ENCODE measurements at places on chromosomes 3 and 15.
A peak's percentile ranks its signal among the peaks of the same experiment; 100 is the strongest.

- DNase-seq, result no peak
These were observed 125.0 kb downstream of the RAP2B start for GRCh38 chr3:153287017-153287416.

DNA sequence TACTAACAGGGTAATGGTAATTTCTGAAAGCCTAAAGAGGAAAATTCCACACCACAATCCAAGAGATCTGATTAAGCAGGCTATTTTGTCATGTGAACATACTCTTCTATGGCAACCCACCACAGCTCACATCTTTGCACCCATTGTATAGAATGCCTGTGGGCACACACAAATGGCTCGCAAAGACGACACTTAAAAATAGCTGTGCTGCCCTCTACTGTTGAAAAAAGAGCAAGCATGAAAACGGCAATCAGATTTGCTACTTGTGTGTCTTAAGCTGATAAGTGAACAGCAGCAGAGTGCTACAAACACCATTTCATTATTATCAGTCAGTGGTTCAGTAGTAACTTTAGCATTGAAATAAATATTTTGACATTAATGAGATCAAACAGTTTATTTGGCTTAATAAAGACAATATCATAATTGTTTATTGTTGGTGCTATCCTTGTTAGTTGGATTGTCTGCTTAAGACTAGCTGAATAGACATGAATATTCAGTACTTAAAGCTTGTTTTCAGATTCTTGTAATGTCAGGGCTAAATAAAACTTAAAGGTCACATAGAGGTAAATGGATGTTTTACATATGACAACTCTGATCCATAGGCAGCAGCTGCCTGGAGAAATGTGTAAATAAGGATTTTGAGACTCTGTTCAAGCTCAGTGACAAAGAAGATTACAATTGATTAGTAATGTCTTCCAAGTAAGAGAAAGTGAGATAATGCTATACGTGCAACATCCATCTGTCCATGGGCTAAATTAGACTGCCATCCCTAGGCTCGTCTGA lies 199.1 kb downstream of the LRRN1 start:
- peak; percentile 6 for DNase-seq

DNA sequence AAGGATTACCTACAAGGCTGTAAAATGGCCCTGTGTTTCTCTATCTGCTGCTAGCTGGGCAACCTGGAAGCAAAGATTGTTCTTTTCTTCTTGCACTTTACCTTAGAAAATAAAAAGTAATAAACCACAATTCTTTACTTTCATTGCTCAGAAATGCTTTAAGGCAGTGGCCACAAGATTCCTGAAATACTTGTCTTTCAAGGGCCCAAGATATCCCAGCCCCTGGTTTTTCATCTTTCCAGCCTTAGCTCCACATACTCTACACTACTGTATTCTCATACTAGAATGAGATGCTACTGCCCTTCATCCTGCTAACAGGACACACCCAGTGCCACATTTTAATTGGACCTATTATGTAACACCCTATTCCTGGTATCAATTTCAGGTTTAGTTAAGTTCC lies 78.9 kb downstream of the GTF2E1 start:
- DNase-seq, result no peak

- DNase-seq, result peak; percentile 60
These were observed 95.0 kb downstream of the ATG7 start for GRCh38 chr3:11367143-11367693.

DNA sequence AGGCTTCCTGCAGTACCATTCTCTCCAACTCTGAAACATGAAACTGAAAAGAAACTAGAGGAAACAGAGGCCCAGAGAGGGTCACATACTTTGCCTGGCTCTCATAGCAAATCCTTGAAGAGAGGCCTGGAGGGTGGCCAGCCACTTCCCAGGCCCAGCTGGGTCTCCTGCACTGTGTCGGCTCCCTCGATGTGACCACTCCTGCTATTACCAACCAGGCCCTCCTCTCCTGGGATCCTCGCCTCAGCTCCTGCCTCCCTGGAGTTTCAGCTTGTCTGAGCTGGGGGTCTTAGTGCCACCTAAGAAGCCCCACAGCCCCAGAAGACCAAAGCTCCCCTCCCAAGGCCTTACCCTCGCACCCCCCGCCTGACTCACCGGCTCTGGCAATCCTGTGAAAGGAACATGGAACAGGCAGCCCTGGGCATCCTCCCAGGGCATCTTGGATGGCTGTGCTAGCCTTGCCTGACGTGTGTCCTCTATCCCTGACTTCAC lies 4.6 kb downstream of the LOXL1 start:
- no peak for DNase-seq

DNA sequence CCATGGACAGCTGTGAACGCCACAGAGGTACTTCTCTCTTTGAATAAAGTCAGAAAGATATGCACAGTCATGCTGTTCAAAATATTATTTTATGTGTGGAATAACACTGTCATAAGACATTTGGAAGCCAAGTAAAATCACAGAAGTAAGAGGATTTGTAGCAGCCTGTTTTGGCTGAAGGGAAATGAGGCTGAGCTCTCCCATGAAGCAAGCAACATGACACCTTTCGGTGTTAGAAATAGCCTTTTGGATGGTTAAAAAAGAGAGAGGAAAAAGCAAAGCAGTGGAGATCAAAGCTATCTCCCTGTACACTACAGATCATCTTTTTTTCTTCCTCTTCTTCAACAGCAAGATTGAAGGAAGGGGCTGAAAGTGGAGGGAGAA lies 755.3 kb downstream of the ROBO1 start:
- no peak for DNase-seq

- DNase-seq, result no peak
These were observed 995 bp downstream of the CHST14 start for GRCh38 chr15:40471808-40472150.

DNA sequence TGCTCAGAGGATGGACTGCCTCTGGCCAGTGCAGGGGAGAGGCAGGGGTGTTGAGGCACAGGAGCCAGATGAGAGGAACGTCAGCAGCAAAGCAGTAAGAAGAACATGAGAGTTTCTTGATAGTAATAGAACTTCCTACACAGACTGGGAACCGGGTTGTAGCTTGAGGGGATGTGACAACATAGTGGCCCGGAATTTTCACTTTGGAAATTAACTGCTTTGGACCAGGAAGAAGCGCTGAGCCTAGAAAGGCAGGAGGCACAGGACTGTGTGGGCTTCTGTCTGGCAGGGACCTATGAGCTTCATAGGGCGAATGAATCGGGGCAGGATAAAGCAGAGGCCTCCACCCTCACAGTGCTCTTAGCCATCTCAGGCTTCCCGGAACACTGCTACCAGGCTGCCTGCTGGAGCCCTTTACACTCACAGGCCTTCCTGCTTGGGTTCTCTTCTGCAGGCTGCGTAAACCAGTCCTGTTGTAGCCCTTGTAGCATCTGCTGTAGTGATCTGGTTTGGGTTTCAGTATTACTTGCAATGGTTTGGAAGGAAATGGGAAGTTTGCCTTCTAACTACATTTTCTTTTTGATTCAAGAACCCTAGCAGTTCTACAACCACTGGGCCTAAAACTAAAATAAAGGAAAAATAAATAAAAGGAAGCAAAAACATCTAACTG lies 3.3 kb upstream of the ADPGK start:
- DNase-seq, result no peak

DNA sequence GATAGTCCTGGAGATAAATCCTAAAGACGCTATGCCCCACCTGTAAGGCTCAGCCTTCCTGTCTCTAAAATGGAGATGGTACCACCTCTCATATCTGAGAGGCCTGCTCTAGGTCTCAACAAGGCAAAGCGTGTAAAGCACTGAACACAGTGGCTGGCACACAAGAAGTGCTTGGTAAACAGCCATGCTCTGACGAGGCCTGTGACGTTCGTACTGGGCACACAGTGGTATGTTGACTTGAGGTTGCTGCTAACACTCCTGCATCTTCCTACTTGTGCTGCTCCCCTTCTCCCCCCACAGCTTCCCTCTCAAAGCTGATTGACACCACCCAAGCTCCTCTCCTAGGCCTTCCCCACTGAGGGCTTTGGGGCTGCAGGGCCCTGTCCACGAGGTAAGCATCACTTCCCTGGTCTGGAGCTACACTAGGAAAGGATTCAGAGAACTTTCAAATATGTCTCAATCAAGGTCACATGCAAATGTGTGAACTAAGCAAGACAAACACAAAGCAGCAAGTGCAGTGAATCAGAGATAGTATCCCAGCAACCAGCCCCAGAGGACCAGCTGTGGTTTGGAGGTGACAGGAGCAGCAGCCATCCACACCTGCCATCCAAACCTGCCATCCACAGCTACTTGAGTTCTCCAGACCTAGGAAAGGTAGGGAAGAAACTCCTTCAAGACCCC lies 177.5 kb downstream of the STT3B start:
- no peak for DNase-seq

DNA sequence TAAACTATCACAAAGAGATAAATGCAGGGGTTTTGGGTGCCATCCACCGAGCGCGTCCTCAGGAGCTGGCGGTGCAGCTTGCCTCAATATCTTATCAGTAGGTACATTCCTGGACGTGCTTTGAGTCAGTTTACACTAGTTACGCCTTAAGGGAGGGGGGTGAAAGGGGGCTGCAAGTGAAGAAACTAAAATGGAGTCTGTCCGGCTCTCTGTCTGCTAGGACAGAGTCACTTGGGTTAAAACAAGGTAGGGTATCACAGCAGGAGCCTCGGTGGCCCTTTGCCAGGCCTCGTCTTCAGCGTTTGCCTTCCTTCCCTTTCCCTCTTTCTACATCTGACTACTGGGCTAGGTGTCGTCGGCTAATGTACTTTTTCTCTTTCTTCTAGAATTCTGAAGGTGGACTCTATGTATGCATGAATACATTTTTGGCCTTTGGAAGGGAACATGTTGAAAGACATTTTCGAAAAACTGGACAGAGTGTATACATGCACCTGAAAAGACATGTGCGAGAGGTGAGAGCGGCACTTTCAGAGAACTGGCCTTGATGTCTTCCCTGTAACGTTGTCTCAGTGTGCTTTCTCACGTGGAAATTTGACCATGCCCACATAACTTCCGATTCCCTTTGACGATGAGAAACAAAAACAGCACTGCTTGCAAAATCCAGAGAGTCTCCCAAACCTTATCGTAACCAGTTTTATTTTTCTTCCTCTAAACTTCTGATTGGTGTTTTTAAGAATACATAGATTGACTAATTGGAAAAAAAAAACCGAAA lies 28.8 kb downstream of the USP13 start:
- no peak for DNase-seq

- no peak for DNase-seq
These were observed 5.4 kb downstream of the CRYGS start for GRCh38 chr3:186538779-186539178.

DNA sequence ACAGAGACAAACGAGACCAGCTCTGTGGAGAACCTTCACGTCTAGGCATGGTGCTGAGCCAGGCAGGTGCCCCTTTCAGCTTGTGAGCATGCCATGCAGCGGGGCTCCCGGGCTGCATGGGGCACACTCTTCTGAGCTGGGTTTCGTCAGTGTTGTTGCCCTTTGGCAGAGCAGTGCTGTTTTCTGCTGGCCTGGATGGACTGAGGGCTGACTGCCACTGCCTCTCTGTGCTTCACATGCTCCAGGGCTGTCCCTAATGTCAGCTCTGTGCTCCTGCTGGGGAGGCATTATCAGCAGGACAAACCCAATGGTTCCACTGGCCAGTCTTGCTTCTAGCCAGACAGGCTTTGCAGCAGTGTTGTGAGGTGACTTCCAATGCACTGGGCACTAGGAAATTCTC lies 9.5 kb downstream of the GASK1A start:
- DNase-seq, result no peak

- no peak for DNase-seq
These were observed 17.6 kb downstream of the STAB1 start for GRCh38 chr3:52512727-52513126.

DNA sequence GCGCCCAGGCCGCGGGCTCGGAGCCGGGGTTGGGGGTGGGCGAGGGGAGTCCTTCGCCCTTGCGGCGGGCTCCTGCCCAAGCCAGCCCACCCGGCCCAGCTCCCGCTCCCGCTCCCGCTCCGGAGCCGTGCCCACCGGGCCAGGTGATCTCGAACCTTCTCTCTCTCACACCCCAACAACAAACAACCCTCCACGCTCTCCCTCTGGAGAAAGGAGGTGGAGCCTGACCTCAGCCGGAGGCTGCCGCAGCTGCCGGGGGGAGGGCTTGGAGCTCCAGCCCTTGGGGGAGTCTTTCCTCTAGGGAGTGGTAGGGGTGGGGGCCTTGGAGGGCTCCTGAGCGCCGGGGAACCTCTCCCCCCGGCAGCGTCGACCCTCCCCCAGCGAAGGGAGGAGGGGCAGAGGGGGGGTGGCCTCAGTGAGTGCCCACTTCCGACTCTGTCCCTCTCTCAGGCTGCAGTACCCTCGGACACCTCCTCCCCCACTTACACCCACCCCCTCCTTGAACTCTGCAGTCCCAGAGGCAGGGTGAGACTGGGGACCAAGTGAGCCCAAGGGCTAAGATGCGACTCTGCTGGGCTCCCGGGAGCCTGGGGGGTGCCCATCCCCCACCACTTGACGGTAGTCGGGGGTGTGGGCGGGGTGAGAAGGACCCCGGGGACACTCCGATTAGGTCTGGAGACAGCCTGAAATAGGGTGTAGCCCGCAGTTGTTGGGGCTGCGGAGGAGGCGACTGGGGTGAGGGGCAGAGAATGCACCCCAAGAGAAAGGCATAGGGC lies 4.4 kb upstream of the BAHD1 start:
- no peak for DNase-seq

DNA sequence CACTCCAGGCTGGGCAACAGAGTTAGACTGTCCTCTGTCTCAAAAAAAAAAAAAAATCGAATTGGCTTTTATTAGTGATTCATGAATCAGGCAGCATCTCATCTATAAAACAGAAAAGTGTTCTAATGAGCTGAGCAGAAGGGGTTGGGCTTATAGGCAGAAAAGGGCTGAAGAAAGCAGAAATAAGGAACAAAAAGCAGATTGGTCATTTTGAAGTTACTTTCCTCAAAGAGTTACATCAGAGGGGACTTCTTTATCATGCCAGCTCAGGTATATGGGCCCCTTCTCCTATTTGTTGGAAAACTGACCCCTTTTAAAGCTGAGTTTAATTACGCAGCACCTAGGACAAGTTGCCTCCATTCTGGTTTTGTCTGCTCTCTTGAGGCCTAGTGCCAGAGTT lies 722 bp upstream of the POGLUT1 start:
- no peak for DNase-seq

GRCh38 chr3:71436337-71436736 lies 147.2 kb downstream of the FOXP1 start:
- peak; percentile 89 for DNase-seq

DNA sequence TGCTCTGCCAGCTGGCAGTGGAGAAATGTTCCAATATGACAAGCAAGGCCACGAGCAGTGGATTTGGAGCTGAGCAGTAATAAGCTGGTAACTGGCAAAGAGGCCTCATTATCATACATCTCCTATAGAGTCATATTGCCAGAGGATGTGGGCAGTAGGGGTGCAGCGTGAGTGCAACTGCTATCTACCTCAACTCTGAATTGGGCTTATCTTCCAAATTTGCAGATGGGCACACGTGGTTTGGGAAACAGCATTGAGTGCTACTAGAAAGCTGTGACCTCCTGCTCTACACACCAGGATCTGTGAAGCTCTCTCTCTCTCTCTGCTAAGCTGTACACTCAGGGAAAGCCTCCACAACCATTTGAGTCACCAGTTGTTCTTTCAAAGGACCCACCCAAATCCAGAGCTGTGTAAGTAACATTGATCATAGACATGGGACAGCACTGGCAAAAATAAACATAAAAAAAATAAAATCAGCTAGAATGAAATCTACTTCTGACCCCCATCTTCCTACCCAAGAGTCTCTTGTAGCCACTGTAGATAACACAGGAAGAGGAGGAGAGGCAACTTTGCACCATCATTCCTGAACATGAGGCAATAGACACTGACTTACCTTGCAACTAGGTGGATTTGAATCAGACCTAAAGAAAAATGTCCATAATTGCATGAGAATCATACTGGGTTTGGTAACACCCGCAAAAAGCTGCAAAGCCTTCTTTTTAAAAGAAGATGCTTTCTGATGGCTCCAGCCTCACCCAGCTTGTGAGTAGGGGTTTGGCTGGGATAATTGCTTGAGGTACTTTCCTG lies 82.9 kb upstream of the THBS1 start:
- no peak for DNase-seq

GRCh38 chr15:74320352-74321247 lies 46.8 kb downstream of the CYP11A1 start:
- no peak for DNase-seq
